Cerebellum (tissue), 4 donors: ENCODE measurements at places on chromosomes 1 and 21. TPM values are rescaled to one million over a fixed set of nuclear protein-coding genes. Genes with fewer than 3 reads are reported as not detected.
A peak's percentile ranks its signal among the peaks of the same experiment; 100 is the strongest.

- DNase-seq = no peak
Observed at GRCh38 chr1:173798078-173798477, 26.4 kb upstream of the DARS2 start.

OR2T29 gene
- total RNA-seq = not detected

GRCh38 chr1:206540044-206540780 is 32.9 kb downstream of the RASSF5 start:
- DNase-seq = peak; percentile 46

- no peak for DNase-seq
Observed at GRCh38 chr1:59027177-59027576, 243.3 kb upstream of the JUN start.

IL22RA1 gene
- not detected for total RNA-seq

GRCh38 chr1:39976732-39977131 is 21.8 kb downstream of the MFSD2A start:
- no peak for DNase-seq

DNA sequence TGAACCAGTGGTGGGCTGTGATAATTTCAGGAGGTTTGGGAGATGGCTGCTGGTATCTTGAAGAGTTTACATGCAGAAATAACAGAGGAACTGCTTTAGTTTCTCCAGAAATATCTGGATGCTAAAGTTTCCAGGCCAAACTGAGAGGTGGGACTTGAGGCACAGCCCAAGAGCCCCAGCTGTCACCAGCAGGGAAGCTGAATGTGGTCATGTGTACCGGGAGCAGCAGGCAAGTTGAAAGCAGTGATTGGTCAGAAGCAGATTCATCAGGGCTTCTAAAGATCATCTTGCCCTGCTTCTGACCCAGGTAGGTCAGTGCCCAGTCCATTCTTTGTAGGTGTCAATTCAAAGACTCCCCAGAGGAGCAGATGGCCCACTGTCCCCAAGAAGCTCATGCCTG is 7.9 kb upstream of the RPTN start:
- DNase-seq = no peak

DNA sequence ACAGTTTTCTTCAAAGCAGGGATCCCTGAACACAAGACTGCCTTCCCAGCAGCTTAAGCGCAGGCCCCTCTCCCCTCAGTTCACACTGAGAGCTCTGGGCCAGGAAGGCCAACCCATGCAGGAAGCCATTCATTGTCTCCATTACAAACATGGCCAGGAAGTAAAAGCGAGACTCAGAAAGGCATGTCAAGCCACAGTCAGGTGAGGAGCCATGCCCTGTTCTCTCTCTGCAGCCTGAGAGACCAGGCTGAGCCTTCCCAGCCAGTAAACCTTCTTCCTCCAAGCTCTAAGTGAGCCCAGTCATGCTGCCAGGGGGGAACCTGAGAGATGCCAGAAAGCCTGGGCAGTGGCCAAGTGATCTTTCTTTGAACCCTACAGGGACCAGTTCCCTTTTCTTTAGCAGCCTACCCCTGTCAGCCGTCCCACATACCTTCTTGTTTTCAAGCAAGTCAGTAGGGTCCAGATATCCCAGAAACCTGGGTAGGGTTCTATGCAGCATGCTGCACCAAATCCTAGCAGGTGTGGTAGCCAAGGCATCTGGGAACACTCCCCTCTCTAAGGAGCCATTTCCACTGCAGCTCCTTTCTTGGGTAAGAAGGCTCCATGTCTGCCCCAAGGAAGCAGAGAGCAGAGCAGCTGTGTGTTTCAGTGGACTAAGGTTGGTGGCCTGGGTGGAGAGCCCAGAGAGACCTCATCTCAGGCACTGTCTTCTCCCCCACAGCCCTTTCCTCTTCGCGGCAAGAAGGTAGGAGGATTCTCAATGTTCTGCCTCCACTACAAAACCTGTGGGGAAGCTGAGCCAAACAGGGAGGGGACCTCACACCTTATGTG is 977 bp downstream of the TRAF3IP3 start:
- DNase-seq = no peak

SPRR2B gene
- total RNA-seq = not detected

RBM11 gene
- 9.9 TPM for total RNA-seq

GRCh38 chr1:152185544-152186391 is 26.7 kb upstream of the RPTN start:
- DNase-seq = peak; percentile 15

DNA sequence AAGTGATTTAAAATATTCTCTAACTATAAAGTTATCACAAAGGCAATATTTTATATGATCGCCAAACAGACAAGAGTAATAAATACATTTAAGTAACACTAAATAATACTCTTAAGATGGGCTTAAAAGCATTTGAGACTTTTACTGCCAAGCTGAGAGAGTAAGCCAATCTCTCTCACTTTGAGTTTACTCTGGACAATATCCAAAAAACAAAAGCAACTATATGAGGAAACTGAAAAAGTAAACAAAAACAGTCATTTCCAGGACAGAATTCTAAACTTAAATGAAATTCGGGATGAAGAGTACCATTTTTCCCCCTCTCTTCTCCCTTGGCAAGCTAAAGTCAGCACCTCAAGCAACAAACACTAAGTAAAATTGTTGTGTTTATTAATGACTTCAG is 173.2 kb downstream of the COP1 start:
- no peak for DNase-seq

- no peak for DNase-seq
Observed at GRCh38 chr1:65939191-65939590, 146.5 kb downstream of the PDE4B start.

DNA sequence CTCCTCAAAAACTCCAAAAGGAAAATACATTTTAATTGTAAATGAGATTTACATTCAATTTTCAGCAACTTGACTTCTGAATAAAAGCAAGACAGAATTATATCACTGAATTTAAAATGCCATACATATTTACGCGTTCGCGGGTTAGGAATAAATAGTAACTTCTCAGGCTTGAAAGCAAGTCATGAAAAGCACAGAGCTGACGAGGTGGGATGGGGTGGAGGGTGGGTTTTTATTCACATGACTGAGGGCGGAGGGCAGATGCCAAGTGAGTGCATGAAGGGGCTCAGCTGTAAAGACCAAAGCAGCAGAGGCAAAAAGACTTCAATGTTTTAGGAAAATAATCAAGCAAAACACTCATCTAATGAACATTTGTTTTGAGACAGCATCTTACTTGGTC is 5.7 kb downstream of the CEP104 start:
- DNase-seq = no peak

DNA sequence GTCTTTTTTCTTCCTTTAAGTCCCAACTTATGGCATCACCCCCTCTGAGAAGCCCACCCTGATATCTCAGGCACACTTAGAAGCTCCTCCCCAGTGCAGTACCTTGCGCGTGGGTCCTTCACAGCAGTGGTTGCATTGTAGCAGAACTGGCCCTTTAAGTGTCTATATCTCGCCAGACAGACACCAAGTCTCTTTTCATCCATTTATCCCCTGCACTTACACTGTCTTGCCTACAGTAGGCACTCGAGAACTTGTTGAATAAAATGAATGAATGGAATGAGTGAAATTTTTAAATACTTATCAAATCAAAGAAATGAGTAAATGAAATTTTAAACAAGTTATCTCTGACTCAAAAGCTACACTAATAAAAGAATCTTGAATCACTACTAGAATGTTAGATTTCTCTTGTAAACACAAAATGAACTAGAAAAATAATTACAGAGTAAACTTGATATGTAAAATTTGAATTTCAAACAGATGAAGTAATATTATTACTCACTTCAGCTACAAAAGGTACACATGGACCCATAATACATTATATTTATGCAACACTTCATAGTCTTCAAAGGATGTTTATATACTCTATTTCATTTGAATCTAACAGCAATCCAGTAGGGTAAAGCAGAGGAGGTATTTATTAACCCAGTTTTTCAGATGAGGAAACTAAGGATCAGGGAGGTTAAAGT is 54.7 kb upstream of the MAN1A2 start:
- DNase-seq = no peak

DNA sequence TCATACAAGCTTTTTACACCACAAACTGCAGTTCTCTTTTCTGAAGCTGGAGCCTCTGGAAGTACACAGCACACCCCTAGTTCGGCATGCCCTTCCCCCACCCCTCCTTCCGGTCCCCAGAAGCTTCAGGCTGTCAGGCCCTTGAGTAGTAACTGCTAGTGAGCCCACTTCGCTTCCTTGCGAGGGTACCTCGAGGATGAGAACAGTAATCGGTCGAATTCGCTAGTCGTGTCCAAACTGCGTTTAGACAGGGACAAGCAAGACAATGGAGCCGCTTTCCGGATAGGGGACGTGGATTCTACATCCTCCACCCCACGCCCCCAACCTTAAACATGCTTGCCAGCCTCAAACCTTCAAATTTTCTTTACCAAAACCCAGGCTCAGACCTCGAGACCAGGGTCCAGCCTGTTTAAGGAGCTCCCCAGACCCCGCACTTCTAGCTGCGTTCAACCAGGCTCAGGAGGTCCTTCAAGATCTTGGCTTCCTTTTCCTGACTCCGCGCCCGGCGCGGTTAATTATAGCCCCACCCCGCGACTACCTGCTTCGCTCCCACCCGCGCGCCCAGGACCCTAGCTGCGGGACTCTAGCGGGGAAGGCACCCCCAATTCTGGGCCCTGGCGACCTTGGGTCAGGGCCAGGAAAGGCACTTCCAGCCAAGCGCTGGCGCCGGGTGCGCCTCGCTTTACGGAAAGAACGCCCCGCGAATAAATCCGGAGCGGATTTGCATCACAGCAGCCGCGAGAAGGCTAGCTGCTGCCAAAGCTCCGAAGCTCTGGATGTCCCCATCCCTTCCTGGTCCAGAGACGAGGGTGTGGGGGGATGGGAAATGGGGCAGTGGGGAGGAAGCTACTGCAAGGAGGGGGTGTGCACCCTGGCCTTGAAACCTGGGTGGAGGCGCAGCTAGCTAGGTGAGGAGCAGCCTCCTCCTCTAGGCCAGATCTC is 8.1 kb upstream of the TSPAN1 start:
- DNase-seq = peak; percentile 62

DNA sequence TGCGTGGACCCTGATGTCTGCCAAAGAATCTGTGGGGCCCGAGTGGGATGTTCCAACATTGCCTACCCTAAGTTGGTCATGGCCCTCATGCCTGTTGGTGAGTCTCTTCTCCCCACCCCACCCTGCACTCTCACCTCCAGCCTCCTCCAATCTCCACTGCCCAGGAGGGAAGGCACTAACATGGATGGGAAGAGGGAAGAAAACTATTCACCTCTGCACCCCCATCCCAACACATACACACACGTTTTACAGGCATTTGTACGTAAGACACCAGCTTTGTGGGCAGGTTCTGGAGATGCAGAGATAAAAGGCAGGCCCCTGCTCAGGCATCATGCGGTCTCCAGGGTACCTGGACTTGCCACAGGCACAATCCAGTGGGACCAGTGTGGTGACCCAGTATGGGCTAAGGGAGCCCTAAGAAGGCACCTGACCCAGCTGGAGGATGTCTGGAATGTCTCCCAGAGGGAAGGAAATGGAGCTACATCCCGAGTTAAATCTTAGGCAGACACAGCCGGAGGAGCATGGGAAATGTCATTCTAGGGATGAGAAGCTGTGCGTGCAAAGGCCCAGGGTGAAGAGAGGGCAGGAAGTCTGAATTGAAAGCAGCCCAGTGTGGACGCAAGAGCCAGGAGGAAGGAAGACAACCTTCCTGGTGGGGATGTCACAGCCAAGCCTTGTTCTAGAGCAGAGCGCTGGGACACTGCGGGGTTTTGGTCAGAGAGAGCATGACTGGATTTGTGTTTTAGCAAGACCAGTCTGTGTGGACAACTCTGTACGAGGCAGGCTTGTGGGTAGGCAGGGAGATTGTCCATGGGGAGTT is 11.4 kb downstream of the SLC5A9 start:
- DNase-seq = no peak
